Esophagus muscularis mucosa (tissue), 4 donors: ENCODE measurements at places on chromosomes 12 and 14.

- no peak for DNase-seq
Measured at GRCh38 chr12:111975161-111975931, 37.6 kb downstream of the TMEM116 start.

DNA sequence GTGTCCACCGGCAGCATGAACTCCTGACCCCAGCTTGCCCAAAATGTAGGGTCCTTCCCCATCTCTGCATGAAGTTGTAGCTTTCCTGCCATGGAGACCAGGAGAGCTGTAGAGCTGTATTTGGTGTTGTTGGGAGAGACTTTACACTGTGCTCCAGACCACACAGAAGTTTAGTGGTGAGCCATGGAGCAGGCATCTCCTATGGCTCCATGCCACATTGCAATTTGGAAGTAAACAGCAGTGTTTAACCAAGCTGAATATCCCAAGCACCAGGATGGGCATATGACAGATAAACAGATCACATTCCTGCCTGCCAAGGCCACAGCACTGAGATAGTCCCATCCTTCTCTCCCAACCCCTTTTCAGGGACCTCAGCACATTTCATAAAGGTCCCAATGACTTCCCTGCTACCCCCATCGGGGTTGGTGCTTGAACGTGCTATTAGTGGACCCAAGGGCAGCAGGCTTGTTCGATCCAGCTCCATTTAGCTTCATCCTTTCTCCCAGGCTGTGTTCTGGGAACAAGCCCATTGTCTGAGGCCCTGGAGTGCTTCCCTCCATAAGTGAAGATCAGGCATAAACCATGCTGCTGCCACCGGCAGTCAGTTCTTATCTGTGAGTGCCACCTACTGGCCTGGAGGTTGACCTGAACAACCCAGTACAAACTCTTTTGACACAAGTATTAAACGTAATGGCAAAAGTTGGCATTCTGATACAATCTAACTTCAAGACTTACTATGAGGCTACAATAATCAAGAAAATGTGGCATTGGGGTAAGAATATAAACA, 172.3 kb upstream of the ATXN7L3B start:
- no peak for DNase-seq

DNA sequence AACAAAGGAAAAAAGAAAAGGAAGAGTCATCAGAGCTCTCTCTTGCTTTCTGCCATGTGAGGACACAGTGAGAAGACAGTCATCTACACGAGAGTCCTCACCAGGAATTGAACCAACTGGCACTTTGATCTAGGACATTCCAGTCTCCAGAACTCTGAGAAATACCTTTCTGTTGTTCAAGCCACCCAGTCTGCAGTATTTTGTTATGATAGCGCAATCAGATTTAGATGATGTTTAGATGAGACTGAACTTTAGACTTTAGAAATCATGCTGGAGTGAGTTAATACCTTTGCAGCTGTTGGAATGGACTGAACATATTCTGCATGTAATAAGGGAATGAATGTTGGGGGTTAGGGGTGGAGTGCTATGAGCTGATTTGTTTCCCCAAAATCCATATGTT, 28.1 kb upstream of the RAB21 start:
- DNase-seq = no peak

DNA sequence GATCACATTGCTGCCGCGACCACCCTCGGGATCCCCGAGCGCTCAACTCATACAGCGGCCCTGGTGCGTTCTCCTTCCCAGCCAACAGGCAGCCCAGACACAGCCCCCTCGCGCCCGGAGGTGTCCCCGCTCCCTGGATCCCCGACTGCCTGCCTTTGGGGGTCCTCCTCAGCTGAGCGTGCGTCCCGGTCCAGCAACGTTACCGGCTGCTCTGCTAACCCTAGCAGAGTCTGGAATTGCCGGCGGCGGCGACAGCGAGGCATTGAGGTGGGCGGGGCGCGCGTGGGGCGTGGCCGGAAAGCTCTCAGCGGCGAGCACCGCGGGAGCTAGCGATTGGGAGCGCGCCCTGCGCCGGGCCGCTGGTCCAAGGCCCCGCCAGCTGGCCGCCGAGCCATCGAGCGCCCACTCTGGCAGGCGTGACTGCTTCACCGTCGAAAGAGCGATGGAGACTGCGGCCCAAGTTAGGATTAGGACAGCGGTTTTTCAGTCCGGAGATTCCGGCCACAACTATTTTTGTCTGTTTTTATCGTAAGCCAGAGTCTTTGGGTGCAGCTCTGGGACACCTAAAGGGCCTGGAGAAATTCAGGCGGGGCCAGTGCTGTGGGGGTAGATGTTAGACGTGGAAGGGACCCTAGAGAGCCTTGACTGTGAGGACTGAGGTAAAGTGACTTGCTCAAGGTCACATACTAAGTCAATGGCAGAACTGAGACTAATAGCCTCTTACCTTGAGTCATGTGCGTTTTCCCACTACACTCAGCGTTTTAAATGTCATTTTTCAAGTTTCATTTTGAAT, at the start of gene HEATR5A:
Gene HEATR5A, minus strand, starts transcription at position 232 of the 793 bp plus-strand sequence. CDS start 17,575 bp downstream, outside the sequence.
- peak; percentile 96 for DNase-seq

DNA sequence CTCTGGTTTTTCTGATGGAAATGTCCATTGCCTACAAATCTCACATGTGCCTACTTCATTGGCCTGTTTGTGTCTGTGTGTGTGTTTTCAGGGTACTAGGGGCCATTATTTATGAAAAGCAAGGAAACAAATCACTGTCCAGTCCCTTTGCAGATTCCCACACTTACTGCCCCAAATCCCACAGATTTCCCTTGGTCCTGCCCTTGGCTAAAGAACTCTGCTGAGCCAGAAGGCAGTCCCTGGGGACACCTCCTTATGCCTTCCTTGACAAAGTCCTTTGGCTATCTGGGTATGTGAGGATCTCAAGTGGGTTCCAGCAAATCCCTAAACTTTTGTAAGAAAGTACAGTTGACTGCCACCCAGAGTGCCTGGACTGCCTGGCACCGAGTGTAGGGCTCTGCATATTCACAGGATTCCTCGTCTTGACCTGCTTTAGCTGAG, 388.1 kb downstream of the BCAT1 start:
- no peak for DNase-seq

GRCh38 chr14:91945751-91946621, 1.5 kb downstream of the FBLN5 start:
- no peak for DNase-seq

- DNase-seq = no peak
Measured at GRCh38 chr12:57530396-57531142, 7.9 kb downstream of the MBD6 start.

DNA sequence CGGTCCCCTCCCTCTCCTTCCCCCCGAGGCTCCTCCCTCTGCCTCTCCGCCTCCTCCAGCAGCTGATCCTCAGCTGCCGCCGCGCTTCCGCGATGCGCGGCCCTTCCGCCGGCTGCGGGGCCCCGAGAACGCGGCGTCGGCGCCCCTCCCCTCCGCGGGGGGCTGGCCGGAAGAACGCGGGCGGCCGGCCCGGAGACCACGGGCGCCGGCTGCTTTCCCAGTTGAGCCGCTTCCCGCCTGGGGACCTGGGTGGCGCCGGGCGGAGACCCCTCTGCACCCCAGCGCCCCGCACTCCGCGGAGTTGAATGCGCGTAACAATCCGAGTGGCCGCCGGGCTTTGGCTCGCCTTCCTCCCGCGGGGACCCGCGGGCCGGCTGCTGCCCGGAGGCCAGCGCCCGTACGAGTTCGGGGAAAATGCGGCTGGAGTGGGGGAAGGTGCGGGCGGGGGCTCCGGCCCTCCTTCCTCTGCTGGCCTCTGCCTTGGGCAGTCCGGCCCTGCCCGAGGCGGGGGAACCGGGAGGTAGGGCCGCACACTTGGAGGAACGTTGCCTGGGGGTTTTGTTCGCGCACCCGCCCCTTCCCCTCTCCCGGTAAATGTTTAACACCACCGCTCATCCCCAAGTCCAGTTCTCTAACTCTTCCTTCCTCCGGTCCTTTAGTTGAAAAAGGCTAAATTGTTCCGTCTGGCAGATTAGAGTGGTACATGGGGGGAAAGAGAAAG, 393 bp upstream of the DCAF5 start:
- no peak for DNase-seq

GRCh38 chr14:49512571-49512970, 73.6 kb downstream of the RPS29 start:
- no peak for DNase-seq
